Mesothelial cell of epicardium (in vitro differentiated cells): ENCODE measurements at places on chromosomes 3 and 15. TPM values are rescaled to one million over a fixed set of nuclear protein-coding genes. Genes with fewer than 3 reads are reported as not detected.

GRCh38 chr3:51798411-51798963 is 19.4 kb upstream of the IQCF6 start:
- DNase-seq: no peak

DNA sequence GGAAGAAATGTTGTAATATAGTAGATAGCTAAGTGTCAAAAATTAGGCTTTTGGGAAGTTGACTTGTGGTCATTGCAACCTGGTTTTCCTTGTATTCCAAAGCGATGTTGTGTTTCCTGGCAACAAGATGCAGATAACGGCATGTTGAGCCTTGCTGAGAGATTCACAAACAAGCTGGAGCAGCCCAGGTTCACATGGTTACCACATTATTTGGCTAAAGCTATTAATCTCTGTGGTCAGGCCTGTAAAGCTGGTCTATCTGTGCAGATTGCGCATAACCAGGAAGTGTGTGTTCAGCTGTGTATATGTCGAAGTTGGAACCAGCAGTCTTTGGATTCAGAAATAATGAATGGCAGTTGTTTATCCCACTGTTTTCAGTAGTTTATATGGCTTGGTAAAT is 6.6 kb downstream of the TIPARP start:
- peak; percentile 45 for DNase-seq

GRCh38 chr3:100650651-100651619 is 41.5 kb downstream of the ADGRG7 start:
- DNase-seq: no peak

GRCh38 chr3:159882367-159882766 is 106.3 kb upstream of the IL12A start:
- DNase-seq: no peak

DNA sequence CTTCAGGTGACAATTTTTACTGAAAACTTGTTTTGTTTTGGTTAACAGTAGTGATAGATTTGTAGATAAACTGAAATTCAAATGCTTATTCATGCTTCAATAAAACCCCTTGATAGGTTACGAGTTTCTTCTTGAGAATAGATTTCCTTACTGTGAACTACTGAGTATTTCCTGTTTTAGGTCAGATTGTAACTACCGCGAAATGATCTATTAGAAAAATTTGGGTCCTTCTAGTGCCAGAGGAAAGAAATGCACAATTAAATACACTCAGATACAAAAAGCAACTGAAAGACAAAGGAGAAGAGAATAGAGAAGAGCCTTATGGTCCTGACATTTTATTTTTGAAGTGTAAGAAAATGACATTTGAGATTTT is 251.7 kb upstream of the TBL1XR1 start:
- no peak for DNase-seq

DNA sequence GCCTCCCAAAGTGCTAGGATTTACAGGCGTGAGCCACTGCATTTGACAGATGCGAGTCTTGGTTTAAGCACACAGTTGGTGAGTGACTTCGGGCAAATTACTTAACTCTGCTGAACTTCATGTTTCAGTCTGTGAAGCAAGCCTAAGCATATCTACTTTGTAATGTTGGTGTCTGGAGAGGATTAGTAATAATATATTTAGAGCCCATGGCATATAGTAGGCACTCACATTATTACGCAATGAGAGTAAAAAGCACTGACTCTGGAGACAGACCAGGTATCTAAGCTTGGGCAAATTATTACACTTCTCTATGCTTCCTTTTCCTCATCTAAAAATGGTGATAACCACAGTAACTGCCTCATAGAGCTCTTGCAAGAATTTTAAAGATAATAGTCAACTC is 208.7 kb upstream of the P2RY1 start:
- no peak for DNase-seq

Gene ZNF710
- 30.3 to 31.7 TPM (median 30.4 TPM) in 3 replicates for total RNA-seq

DNA sequence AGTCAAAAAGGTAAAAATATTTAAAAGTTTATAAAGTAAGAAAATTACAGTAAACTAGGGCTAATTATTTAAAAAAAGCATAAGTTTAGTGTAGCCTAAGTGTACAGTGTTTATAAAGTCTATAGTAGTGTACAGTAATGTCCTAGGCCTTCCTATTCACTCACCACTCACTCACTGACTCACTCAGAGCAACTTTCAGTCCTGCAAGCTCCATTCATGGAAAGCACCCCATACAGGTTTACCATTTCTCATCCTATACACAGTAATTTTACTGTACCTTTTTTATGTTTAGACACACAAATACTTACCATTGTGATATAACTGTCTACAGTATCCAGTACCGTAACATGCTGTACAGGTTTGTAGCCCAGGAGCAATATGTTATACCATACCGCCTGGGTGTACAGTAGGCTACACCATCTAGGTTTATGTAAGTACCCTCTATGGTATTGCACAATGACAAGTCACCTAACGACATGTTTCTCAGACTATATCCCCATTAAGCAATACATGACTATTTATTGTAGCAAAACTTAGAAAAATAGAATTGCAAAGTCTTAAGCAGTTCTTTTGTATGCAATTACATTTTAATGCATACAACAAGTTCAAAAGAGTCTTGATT is 19.5 kb downstream of the AVEN start:
- DNase-seq: no peak

Gene PCLAF
- total RNA-seq: 13.8 to 16.6 TPM (median 14.2 TPM) in 3 replicates

Gene GOLGA6L7
- not detected in 3 replicates for total RNA-seq

- DNase-seq: no peak
Measured at GRCh38 chr15:94327356-94327936, 96.1 kb downstream of the MCTP2 start.

DNA sequence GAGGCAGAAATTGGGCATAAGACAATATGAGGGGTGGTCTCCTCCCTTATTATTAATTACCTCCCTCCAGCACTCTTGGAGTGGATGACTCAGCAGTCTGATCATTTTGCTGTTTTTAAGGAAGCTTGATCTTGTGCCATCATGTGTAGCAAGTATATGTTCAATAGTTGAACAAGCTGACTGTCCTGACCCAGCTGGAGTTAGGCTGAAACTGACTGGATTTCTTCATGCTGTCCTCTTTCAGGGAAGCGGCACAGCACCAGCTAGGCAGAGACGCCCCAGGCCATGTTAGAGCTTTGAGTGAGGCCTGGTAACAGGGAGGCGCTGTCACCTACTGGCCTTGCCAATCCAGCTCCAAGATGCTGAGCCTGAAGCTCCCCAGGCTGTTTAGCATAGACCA is 54.4 kb upstream of the KIF23 start:
- no peak for DNase-seq

Gene CSPG4
- 11.3 to 11.8 TPM (median 11.4 TPM) in 3 replicates for total RNA-seq

DNA sequence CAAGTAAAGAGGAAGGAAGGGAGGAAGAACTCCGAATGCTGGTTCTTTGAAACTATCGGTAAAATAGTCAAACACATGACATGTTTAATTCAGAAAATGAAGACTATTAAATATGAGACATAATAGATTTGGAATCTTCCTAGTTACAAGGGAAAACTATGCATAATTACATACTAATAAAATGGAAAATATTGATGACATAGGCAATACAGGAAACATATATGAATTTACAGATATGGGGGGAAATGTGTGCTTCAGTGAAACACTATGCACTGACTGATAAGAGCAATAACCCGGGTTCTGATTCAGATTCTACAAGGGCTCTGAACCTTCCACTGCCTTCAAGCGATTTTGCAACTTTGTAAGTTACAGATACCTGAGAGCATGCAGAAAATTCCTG is 185.9 kb downstream of the PDE8A start:
- DNase-seq: no peak

- DNase-seq: no peak
Measured at GRCh38 chr3:55000546-55000945, 72.7 kb upstream of the LRTM1 start.

GRCh38 chr3:9079676-9080075 is 116.4 kb upstream of the RAD18 start:
- DNase-seq: no peak

Gene SETMAR
- total RNA-seq: 32.3 to 37.2 TPM (median 36.6 TPM) in 3 replicates

GRCh38 chr3:166499636-166500035 is 662.4 kb upstream of the BCHE start:
- no peak for DNase-seq

DNA sequence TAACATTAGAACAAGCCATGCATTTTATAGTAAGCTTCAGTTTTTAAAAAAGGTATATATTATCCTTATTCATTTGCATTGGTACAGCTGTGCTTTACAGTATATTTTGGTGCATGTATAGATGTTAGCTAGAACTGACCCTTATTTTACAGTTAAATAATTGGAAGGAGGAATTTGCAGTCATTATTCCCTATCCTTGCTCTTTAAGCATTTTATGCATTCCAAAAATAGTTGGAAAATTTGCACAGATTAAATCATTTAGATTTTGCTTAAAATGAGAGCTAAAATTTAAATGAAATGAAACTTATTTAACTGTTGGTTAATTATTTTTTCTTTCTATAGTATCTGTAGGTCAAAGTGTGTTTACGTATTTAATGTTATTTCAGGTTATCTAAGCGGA is 667.1 kb downstream of the NAALADL2 start:
- DNase-seq: no peak

DNA sequence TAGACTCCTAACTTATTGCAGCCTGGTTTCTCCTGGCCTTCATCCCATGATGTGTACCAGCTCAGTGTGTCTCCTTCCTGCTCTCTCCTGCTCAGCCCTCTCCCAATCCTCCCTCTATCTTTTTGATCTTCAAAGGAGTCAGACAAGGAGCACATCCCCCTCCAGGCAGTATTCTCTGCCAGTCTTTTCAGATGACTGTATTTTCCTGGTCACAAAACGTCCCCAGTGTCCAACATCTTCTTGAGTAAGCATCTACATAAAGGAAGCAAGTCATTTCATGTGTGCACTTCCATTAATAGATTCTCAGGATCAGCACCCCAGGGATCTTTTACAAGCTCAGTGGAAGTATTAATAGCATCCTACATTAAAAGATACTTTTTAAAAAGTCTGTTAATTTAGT is 148.9 kb upstream of the THBS1 start:
- DNase-seq: no peak

Gene RASGRF1
- total RNA-seq: 0.05 to 0.11 TPM (median 0.07 TPM) in 3 replicates

GRCh38 chr3:166877971-166878370 is 502.1 kb downstream of the ZBBX start:
- no peak for DNase-seq

- DNase-seq: no peak
Measured at GRCh38 chr3:19093084-19093483, 55.2 kb upstream of the KCNH8 start.

Gene SLC9C1
- total RNA-seq: 0.69 to 1.6 TPM (median 0.69 TPM) in 3 replicates

Gene SPG21
- 89.4 to 101 TPM (median 94.8 TPM) in 3 replicates for total RNA-seq

Gene GOLGA8Q
- 0.49 to 1.9 TPM (median 0.87 TPM) in 3 replicates for total RNA-seq

DNA sequence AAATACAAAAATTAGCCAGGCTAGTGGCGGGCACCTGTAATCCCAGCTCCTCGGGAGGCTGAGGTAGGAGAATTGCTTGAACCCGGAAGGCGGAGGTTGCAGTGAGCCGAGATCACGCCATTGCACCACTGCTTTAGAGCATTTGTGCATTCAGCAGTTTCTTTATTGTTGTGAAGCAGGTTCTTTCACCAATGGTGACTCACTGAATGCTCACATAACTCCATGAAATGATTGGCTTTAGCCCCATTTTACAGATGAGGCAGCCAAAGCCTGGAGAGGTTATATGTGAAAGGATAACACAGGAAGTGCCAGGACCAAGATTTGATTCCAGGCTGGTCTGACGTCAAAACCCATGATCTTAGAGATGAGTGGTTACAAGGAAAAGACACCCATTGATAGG is 195.2 kb downstream of the SLCO3A1 start:
- no peak for DNase-seq

DNA sequence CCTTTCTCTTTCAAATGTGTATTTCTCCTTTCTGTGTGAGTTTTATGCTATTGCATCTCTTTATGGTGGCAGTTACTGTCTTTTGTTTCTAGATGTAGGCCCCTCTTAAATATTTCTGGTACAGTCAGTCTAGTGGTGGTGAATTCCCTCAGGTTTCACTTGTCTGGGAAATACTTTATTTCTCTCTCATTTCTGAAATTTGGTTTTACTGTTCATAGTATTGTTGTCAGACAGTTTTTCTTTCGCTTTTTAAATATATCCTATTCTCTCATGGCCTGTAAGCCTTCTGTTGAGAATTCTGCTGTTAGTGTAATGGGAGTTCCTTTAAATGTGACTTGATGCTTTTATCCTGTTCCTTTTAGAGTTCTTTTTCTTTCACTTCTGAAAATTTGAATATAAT is 874.0 kb downstream of the PLOD2 start:
- DNase-seq: no peak

Gene TLR9
- total RNA-seq: 0.16 to 0.23 TPM in 2 of 3 replicates, not detected in the other

GRCh38 chr3:193499136-193499770 is 55.4 kb downstream of the ATP13A4 start:
- no peak for DNase-seq

DNA sequence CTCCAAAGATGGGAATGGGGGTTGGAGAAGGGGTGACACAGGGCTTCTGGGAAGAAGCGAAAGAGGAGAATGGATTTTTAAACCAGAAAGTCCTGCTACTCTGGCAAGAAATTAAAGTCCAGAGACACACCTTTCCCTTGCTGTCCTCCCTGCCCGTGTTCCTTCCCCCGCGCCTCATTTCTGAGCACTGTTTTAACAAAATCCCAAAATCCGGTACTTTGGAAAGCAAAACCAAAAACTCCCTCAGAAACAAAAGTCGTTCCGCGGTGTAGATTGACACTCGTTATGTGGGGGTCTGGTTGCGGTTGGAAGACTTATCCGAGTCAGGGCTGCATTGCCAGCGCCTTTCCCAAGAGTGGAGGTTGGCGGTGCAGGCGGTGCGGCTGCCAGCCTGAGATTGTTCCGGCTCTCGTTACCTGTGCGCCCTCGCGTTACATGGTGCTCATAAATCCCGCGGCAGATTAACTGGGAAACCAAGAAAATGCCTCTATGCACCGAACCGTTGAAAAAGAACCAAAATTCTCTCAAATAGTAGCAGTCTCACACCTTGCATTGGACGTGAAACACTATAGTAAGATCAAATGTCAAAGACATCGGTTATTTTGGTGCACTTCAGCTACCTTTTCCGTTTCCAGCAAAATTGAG is 217.7 kb downstream of the MEIS2 start:
- DNase-seq: no peak

Gene AVEN
- 6.8 to 8.6 TPM (median 7.7 TPM) in 3 replicates for total RNA-seq

Gene ARGFX
- not detected in 3 replicates for total RNA-seq

DNA sequence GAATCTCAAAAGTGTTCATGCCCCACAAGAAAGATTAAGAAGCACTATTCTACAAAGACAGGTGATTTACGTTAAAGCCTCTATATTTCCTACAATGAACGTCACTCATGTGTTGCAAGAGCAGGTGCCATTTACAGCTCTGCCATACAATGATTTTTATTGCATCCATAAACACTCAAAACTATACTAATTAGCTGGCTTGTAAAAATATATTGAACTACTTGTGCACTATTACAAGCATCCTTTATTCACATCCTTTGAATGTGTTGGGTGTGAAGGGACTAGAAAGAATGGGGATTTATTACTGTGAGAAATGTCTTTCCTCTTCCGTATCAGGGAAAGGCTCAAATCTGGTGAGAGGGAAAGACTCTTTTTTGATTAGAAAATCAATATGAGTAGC is 50.7 kb upstream of the C3orf49 start:
- no peak for DNase-seq

DNA sequence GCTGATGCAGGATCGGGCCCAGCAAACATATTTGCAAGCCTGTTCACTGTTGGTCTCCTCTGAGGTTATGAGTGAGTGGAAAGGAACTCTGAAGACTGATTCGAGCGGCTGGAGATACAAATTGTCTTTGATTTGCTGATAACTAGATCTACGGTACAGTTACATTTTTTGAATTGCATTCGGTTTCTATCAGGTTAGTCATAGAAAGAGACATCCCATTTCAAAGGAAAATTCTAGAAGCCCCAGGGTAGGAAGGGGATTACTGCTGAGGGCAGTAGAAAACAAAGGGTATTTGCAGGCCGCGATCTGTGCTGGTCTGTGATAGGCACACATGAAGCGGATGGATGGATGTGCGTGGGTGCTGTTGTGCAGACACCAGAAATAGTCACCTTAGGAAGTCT is 228.4 kb downstream of the ITPR1 start:
- DNase-seq: no peak
